ENCODE measurements at places on chromosomes 6 and 20.

DNA sequence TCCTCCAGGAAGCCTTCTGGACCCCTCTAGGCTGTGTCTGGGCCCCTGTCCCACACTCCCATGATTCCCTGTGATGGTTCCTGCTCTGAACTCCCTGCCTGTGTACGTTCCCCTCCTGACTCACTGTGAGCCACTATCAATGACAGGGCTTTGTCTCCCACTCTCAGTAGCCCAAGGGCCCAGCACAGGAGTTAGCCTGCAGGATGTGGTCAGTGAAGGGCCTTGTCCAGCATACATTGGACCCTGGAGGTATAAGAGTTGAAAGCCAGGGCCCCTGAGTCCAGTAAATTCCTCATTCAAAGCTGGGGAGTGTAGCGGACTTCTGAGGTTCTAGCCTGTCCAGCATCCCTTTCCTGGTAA, 19.0 kb downstream of the ZBP1 start:
- DNase-seq: no peak

DNA sequence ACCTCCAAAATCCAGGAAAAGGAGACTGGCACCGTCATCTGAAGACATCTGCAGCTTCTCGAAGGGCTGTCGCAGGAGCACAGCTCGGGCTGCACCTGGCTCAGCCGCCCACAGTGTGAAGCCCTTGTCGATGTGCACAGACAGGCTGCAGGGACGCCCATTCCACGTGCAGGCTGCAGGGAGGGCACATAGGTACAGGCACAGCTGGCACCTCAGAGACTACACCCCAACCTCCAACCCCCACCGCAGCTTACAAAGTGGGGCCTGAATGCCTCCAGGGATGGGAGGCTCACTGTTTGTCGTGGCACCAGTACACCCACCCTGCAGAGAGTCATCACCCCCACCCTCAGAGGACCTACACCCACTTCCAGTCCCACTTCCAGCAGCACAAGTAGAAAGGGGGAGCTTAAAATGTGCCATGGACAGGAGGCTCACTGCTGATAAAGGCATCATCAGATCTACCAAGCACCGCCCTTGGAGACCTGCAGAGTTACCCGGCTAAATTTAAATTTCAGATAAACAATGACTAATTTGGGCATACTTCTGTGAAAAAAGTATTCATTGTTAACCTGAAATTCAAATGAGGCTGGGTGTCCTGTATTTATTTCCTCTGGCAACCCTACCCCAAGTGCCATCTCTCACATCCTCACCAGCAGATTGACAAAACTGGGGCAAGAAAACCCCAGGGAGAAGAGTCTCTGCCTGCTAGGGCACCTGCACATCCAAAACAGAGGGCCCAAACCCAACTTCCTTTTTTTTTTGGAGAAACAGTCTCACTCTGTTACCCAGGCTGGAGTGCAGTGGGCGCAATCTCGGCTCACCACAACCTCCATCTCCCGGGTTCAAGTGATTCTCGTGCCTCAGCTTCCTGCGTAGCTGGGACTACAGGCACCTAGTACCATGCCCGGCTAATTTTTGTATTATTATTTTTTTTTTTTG, 7.7 kb upstream of the CDK5RAP1 start:
- DNase-seq: no peak

GRCh38 chr20:42380287-42380686, 762.1 kb upstream of the CHD6 start:
- no peak for DNase-seq

DNA sequence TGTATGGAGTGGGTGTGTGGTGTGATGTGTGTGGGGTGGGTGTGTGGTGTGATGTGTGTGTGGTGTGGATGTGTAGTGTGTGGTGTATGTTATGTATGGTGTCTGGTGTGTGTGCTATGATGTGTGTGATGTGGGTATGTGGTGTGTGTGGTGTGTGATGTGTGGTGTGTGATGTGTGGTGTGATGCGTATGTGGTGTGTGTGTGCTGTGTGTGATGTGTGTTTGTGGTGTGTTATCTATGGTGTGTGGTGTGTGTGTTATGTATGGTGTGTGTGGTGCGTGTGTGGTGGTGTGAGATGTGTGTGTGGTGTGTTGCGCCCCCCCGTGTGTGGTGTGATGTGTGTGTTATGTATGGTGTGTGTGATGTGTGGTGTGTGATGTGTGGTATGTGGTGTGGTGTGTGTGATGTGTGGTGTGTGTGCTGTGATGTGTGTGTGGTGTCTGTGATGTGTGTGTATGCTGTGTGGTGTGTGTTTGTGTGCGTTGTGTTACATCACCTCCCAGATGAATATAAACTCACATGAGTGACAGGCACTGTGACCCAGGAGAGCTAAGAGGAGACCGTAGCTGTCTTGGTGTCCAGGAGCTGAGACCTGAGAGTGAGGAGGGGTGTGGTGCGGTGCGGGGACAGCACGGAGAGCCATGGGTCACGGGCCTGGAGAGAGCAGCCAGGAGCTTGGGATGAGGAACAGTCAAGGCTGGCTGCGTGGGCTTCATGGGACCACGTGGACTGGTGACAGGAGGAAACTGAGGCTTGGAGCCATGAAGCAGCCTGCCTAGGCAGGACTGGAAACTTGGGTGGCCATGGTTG, 8.8 kb downstream of the DLGAP4 start:
- DNase-seq: no peak

Data from central memory CD8-positive, alpha-beta T cell (primary cell).